Cardiac septum (tissue), 1 donor: ENCODE measurements at places on chromosomes 5 and 9. TPM values are rescaled to one million over a fixed set of nuclear protein-coding genes. Genes with fewer than 3 reads are reported as not detected.

DNA sequence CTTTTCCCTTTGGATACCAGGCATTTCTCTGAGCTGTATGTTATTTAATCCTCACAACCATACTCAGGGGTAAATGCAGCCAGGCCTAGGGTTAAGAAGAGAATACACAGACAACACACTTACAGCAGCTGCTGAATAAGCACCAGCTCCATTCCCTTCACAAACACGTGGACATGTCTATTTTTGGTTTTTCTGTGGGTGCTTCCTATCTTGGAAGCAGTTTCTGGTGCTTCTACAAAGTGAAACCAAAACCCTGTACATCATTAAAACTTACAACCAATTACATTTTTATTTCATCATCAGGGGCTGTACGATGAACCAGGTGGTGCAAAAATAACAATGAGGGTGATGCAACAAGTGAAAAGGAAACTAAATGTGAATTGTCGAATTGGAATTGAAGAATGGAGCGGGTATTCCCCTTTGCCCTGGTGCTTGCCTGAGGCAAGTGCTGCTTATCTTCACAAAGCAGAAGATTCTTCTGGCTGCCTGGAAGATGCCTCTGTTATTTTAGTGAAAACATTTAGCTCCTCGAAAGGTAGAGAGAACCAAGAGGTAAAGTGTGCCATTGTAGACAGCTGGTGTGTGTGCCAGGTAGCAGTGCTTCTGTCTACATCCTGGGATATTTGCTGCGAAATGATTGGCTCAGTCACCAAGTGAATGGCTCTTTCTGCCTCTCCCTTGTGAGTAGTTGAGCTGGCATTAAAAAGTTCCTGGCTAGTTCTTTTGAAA, 18.6 kb upstream of the IFNB1 start:
- no peak for DNase-seq

Gene PCDHGB7
- 16.4 TPM for total RNA-seq

Gene TMOD1
- total RNA-seq, result 151 TPM

- no peak for DNase-seq
Observed at GRCh38 chr5:65914641-65915196, 11.7 kb upstream of the ERBIN start.

- no peak for DNase-seq
Observed at GRCh38 chr9:130882696-130883225, 13.9 kb downstream of the QRFP start.

Gene LEAP2
- total RNA-seq, result 2.2 TPM

- no peak for DNase-seq
Observed at GRCh38 chr5:139473105-139473504, 2.3 kb downstream of the SMIM33 start.

DNA sequence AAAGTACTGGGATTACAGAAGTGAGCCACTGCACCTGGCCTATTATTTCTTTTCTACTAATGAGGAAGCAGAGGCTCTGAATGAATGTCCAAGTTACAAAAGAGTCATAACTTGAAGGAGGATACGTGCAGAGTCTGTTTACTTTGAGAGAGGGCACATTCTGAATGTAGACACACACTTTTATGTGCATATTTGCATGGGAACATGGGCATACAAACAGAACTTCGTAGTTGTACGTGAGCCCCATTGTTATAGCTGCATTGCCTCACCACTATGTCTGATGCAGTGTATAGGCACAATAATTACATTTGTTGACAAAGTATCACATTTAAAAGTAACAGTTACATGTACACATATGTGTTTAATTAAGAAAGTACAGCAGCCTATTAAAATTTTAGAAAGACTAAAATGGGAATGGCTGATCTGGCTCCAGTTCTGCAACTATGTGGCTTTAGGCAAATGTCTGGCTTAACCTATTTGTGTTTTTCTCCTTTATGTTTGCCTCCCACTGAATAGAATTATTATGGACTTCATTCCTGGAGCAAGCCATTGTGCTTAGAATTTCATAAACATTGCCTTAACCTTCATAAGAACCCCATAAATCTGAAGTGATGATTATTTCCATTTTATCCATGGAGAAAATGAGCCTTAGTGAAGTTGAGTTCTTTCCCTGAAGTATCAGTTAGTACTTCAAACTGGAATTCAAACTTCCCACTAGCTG, 3.0 kb upstream of the DPYSL3 start:
- no peak for DNase-seq

GRCh38 chr9:118928722-118929121, 440.5 kb downstream of the BRINP1 start:
- DNase-seq, result no peak

GRCh38 chr5:57979671-57980070, 480.2 kb downstream of the PLK2 start:
- no peak for DNase-seq

Gene NHP2
- total RNA-seq, result 77.2 TPM

DNA sequence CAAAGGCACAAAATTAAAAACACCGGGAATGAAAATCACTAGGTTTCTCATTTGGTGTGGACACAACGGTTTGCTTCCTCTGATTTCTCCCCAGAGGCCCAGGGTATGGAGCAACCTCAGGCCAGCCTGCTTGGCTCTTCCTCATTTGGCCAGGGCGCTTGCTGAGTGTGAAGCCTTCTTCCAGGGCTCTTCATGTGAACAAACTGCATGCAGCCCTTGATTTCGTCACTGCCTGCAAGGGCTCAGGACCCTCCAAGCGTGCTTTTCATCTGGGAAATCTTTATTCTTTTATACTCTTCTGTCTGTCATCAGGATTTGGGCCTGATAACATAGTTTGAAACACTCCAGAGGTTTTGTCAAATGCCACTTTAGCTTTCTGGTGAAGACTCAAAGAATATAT, 122.6 kb upstream of the KLF4 start:
- peak; percentile 91 for DNase-seq

Gene OGN
- total RNA-seq, result 15.2 TPM

DNA sequence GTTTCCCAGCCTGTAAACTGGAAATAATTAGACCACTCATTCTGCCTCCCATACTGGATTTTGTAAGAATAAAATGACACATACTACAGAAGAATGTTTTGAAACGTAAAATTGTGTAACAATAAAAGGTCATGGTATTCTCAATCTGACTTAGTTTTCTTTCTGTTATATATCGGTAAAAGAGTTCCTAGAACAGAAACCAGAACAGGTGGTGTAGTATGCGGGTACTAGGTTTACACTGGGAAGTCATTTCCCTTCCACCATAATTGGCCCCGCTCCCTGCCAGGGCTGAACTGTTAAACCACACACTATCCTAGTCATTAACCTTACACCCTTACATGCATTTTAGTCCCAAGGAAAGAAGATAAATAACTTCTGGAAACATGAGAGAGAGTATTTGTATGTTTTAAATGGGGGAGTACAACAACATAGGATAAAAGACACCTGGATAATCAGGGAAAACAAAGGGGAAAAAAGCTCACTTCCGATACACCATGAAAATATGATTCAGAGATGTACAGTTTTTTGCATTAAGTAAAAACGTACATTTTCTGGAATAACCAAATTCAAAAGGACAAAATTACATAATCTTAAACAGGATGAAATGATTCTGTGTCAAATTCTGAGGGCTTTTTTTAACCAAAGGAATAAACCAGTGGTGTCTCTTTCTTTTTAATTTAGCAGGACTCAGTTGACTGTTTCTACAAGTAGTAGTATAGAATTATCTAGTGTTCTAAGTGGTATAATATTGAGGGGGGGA, 199.7 kb downstream of the GLIS3 start:
- no peak for DNase-seq

Gene CHMP5
- 53.8 TPM for total RNA-seq

DNA sequence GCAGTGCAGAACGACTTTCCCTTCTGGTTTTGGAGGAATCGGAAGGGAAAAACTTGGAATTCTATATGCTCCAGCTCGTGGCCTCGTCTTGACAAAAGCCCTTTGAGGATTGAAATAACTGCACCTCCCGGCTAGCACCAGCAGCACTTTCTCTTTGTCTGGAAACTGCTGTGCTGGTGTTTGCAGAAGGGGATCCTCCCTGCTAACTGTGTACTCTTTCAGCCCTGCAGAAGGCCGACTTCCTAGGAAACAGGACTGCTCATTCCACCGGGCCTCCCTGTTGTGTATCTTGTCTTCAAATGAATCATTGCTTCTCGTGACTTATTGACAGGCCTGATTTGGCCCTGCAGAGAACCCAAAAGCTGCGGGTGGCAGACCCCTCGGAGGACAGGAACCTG, 23.6 kb downstream of the STC2 start:
- DNase-seq, result no peak

Gene SPATA6L
- 2.4 TPM for total RNA-seq

- DNase-seq, result no peak
Observed at GRCh38 chr9:110356639-110357395, 19.2 kb upstream of the TXNDC8 start.

DNA sequence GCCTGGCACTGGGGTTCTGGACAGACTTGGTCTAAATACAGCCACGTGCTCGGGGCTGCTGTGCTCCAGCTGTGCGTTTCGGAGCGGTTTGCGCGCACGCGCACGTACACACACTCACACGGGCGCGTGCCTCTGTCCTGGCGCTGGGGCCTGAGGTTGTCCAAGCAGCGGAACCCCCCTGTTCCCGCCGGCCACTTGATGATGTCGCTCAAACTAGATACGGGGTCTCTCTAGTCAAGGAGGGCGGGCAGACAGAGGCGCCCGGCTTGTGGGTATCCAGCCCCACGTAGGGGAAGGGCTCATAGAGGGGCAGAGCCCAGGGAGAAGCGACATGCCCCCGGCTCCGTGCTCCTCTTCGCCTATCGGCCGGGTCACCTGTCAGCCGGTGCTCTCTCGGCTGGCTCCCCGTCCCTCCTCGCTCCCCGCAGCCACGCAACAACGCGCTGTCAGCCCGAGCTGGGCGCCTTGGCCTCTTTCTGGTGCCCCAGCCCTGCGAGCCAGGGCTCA, 8.9 kb downstream of the NR2F1-AS1 start:
- no peak for DNase-seq

DNA sequence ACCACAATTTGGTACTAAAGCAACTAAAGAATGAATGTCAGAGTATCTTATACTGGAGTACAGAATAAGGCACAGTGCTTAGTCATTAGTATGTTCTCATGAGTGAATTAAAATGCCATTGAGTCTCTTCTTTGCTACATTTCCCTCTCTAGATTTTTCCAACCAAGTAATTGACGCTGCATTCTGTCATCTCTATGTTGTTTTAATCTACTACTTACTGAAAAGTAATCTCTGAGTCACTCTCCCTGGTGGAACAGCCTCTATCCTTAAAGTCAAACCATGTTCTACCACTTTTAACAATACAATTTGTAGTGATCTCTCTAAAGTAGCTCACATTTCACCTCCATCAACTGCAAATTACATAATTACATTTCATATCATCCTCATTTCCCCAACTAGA, 495.1 kb downstream of the CDH18 start:
- no peak for DNase-seq

DNA sequence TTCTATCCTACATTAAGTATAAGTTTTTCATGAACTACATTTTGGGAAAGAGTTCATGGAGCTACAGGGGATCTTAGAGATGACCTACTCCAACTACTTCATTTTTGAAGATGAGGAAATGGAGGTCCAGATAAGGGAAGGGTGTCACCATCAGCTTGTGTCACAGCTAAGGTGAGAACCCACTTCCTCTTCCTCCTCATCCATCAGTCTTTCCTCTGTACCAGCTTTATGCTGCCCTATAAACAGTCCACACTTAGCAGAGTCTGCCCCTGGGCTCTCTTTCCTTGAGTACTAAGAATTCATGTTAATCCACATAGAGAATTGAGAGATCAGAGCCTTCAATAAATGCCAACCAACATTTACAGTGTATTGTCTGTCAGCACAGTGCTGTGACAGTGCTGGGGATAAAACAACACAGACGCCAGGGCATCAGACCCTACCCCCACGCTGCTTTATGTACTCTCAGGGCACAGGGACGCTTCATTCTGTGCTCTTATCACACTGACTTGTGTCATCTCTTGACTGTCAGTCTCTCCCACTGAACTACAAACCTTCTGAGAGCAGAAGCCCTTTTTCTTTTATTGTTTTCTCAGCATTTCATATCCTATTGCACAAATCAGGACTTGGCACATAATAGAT, 22.1 kb downstream of the ADRB2 start:
- DNase-seq, result no peak

- no peak for DNase-seq
Observed at GRCh38 chr9:121107881-121108280, 33.1 kb downstream of the CNTRL start.

DNA sequence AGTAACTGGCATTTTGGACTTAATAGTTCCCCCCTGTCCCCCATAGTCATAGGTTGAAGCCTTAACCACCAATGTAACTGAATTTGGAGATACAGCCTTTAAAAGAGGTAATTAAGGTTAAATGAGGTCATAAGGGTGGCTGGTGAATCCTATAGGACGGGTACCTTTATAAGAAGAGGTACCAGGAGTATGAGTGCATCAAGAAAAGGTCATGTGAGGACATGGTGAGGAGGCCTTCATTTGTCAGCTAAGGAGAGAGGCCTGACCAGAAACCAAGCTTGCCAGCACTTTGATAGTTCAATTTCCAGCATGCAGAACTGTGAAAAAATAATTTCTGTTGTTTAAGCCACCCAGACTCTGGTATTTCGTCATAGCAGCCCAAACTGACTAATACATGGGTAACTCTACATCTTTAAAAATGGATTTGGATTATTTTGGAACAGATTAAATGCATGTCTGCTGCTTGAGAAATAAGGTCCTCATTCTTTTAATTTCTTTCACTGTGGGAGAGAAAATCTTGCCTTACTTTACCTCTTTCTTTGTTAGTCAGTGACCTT, 9.7 kb downstream of the RASA1 start:
- no peak for DNase-seq

DNA sequence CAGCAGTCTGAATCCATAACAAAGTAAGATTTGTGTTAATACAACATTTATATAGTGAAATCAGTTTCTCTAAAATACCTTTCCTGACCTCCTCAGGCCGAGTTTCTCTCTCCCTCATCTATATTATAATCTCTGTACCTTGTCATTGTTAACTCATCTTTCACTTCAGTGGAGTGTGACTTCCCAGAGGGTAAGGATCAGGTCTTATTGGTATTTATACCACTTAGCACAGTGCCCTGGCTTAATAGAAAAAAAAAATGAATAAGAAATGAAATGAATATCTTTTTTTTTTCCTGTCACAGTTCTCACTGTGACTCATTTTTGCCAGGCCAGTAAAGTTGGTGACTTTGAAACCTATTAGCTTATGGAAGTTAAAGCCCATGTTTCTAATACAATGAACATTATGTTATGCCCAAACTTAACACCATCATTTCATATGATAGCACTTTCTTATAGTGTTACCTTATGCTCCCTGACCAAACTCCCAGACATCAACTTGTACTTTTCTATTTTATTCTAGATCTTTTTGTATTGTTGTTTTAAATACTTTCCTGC, 90.1 kb downstream of the NR3C1 start:
- DNase-seq, result no peak

GRCh38 chr5:90554358-90555006, 4.1 kb upstream of the ADGRV1 start:
- no peak for DNase-seq

DNA sequence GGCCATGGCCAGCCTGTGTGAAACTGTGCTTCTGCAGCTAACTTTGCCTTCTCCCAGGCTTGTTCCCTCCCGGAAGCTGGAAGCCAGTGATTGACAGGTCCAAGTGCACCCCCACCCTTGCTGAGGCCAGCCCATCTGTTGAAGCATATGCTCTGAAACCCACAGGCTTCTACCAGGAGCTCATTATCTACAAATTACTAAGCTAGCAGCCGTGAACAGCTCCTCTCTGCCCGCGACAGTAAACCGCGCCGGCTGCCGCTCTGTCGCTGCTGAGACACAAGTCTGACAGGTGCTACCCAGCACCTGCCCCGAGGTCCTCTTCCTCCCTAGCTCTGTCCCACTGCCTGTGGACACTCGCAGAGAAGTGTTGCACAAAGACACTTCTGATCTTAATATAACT, 490.9 kb downstream of the GADD45G start:
- no peak for DNase-seq

Gene SPATA31A3
- total RNA-seq, result not detected
